AG09309 (cell line): ENCODE measurements at places on chromosomes 11 and 22.

- DNase-seq = peak; percentile 47
Measured at GRCh38 chr11:122491509-122491908, 164.0 kb upstream of the UBASH3B start.

- no peak for DNase-seq
Measured at GRCh38 chr22:44782363-44782963, 30.1 kb downstream of the ARHGAP8 start.

DNA sequence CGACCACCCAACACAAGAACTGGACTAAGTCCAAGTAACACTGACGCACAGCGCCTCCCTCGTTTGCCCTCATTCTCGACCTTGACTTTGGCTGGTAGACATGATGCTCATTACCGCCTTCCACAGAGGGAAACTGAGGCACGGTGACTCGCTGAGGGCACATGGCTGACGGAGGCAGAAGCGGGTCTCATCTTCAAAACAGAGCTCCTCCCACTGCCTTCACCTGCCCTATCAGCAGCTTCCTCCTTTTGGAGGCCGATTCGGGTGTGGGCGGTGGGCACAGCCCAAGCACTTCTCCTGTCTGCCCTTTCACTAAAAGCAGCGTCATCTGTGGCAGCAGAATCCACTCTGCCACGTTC lies 2.0 kb upstream of the KMT5B start:
- DNase-seq = no peak

- peak; percentile 44 for DNase-seq
Measured at GRCh38 chr22:41181349-41182241, 23.5 kb upstream of the L3MBTL2 start.

DNA sequence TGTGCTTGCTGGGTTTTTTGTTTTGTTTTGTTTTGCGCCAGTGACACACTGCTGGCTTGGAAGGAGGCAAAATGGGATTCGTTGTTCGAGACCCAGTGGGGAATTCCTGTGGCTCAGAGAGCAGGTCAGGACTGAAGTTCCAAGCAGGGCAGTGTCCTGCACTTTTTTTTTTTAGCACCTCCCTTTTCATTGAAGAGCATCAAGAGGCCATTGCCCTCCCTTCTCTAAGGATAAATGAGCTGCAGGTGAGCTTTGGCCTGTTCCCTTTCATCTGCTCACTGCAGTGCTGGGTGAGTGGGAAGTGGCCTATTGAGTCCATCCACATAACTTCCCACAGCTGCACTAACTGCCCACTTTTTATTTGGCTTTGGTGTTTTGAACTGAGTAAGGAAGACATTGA lies 87.8 kb downstream of the ARHGAP42 start:
- no peak for DNase-seq

- no peak for DNase-seq
Measured at GRCh38 chr22:46143491-46144147, 6.7 kb upstream of the PPARA start.

- no peak for DNase-seq
Measured at GRCh38 chr11:128297805-128298204, 289.6 kb downstream of the ETS1 start.

DNA sequence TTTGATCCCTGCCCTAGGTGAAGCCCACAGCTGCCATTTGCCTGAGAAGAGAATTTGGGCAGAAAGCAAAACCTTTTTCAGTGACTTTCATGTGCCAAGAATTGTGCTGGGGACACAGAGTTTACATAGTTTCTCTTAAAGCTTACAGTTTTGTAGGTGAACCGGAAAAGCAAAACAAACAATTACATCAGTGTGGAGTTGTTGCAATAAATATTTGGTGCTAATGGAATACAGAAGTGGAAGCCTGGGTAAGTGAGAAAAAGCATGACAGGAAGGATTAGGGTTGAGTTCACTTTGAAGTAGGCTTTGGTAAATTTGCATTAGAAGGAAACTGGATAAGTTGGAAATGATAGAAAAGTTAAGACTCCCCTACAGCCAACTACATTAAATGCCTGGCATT lies 82.7 kb downstream of the RASSF10 start:
- no peak for DNase-seq

- no peak for DNase-seq
Measured at GRCh38 chr11:94134651-94135512, 6.2 kb downstream of the PANX1 start.

- DNase-seq = no peak
Measured at GRCh38 chr11:35151241-35151640, 12.3 kb downstream of the CD44 start.

GRCh38 chr11:117495357-117495756 lies 167.7 kb downstream of the CEP164 start:
- no peak for DNase-seq

DNA sequence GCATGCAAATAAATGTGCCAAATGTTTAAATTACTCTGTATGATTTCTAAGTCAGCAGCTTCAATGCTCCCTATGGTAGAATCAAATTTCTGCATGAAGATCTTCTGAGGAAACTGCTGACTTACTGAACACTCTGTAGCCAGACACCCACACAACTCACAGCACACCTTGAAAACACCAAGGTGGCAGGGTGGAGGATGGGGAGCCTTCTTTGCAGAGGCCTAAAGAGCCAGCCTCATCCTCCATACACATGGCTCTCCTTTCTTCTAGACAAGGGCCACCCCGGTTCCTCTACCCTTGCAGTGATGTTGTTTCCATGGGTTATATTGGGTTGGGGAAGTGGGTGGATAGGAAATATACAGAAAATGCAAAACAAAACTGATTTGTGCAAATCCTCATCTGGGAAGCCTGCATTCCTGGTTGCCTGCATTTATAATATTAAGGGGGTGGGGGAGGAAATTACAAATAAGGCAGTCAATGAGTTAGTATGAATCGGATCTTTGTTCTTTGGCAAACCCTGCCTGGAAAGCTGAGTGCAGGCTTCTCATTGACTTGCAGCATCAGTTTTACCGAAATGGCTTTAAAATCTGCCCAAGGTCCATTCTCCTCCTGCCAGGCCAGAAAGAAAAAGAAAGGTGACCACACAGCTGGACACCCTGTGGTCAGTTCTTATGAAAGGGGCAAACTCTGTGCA lies 15.8 kb upstream of the ETS1 start:
- DNase-seq = no peak

DNA sequence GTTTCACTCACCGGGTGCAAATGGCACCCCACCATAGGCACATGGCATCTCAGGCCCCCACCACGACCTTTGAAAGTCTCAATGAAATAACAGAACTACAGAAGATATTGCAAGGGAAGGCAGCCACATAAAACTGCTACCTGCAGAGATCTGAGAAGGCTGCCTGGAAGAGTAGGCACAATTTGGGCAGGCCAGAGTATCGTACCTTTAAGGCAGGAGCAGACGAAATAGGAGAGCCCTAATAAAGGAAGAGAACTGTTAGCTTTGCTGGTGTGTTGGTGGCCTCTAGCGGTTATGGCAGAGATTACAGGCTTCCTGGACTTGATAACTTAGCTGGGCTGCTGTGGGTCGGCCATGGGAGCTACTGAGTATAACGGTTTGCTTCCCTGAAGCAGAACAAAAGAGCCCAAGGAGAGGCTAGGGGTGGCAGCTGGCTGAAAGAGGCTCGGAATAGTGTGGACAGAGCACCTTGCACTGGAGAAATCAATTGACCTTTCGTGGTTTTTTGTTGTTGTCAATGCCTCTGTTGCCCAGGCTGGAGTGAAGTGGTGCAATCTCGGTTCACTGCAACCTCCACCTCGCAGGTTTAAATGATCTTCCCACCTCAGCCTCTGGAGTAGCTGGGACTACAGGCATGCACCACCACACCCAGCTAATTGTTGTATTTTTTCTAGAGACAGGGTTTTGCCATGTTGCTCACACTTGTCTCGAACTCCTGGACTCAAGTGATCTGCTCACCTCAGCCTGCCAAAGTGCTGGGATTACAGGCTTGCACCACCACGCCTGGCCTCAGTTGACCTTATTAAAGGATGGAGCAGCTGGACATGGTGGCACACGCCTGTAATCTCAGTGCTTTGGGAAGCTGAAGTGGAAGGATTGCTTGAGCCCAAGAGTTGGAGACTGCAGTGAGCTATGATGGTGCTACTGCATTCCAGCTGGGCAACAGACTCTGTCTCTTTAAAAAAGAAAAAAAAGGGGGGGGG lies 4.8 kb downstream of the SDF2L1 start:
- no peak for DNase-seq

GRCh38 chr22:45863981-45864751 lies 112.8 kb downstream of the WNT7B start:
- no peak for DNase-seq

GRCh38 chr11:24234822-24235508 lies 261.9 kb upstream of the LUZP2 start:
- no peak for DNase-seq

DNA sequence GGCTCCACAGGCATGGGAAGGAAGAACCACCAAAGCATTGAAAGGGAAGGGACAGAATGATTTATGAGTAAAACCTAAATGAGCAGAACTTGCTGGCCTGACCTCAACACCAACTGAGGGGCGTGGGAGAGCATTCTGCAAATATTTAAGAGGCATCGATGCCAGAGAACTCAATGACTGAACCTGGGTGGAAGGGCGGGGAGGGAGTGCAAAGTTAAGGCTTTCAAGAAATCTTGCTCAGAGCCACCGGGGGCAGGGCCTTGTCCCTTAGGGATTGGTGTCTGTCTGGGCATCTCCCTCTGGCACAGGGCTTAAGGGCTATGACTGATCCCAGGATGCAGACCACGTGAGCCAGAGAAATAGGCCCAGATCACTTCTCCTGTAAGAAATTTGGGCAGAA lies 137.1 kb downstream of the ADAMTS15 start:
- DNase-seq = no peak

- DNase-seq = no peak
Measured at GRCh38 chr11:35134403-35135148, 4.4 kb upstream of the CD44 start.

- no peak for DNase-seq
Measured at GRCh38 chr22:39581303-39581702, 10.8 kb downstream of the CACNA1I start.

- no peak for DNase-seq
Measured at GRCh38 chr11:66493130-66493529, 12.9 kb downstream of the DPP3 start.

- no peak for DNase-seq
Measured at GRCh38 chr22:40757071-40757470, 62.1 kb downstream of the SLC25A17 start.
